ENCODE measurements at places on chromosomes 5 and 9.

DNA sequence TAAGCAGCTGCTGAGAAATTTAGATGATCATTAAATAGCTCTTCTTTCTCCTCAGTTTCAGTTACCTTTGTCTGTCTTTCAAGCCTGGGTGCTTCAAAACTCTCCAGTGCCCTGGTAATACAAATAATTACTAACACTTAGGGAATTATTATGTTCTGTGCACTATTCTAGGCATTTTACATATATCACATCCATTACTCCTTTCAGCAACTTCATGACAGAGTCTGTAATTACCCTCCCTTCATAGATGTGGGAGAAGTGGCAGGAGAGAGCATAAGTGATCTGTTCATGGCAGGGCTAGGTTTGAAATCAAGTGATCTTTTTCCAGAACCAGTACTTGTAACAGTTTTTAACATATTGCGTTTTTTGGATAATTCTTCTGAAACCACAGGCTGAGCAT lies 32.0 kb downstream of the MAN2A1 start:
- no peak for DNase-seq

DNA sequence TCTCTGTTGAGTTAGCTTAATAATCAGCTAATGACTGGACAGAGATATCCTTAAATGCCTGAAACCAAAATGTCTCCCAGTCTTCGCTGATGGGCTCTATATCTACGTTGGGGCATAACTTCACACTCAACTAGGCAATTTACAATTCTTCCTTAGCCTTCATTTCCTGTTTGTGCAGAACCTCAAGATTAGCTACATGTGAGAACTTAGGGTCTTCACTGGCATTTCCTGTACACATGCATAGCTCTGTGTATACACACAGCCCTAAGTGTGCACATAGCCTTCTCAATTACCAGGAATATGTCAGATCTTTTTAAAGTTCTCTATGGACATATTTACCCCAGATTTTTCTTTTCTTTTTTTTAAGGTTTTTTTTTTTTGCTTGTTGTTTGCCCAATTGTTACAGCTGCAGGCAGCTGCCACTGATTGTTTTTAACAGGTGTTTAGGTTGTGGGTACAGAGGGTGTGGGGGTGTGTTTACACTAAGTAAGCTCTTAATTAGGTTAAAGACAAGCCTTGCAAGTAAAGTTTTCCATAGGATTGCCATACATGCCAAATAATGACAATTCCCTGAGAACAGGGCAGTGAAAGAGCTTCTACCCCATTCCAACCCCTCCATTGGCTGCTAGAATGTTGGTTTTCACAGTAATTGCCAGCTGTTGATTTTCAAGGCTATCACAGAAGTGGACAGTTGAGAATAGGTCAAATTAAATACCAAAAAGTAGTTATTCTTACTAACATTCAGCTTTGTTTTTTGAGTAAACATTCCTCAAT lies 441.0 kb downstream of the TLE4 start:
- no peak for DNase-seq

- DNase-seq = no peak
These were observed 6.2 kb downstream of the NUDCD2 start for GRCh38 chr5:163453705-163454104.

DNA sequence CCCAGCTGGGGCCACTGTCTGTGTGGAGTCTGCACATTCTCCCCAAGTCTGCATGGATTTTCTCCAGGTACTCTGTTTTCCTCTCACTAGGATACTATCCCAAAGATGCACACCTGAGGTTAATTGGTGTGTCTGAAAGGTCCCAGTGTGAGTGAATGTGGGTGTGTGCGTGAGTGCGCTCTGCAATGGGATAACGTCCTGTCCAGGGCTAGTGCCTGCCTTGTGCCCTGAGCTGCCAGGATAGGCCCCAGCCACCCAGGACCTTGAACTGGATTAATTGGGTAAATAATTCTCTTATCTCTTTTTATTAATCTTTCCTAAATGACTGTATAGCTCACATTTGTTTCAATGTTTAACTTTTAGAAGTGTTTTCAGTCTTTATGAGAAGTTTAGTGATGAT lies 11.5 kb upstream of the PANK3 start:
- no peak for DNase-seq

DNA sequence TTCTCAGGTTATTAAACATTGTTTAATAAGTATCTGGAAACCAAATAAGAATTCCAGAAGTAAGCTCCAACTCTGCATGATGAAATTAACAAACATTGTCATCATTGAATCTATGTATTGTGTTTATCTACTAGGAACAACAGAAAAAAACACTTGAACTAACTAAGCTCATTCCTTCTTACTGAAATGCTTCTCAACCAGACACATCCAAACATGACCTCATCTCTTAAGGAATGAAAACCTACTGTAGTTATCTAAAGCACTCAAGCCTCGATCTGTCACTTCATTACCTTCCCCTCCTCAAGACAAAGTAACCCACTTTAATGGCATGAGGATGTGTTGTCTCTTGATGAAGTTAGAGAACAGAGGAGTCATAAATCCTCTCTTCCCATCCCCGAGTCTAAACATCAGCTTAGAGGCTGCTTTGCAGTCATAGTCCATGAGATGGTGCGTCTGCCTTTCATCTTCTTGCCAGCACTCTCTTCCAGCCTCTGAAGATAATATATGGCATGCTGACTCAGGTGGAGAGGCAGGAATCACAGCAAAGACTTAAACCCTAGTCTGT lies 86.5 kb downstream of the CEMIP2 start:
- no peak for DNase-seq

GRCh38 chr5:169201597-169201996 lies 99.3 kb downstream of the SLIT3 start:
- DNase-seq = no peak

GRCh38 chr5:73374520-73375190 lies 73.9 kb downstream of the FOXD1 start:
- DNase-seq = no peak

- DNase-seq = no peak
These were observed 46.3 kb downstream of the DROSHA start for GRCh38 chr5:31485376-31486207.

DNA sequence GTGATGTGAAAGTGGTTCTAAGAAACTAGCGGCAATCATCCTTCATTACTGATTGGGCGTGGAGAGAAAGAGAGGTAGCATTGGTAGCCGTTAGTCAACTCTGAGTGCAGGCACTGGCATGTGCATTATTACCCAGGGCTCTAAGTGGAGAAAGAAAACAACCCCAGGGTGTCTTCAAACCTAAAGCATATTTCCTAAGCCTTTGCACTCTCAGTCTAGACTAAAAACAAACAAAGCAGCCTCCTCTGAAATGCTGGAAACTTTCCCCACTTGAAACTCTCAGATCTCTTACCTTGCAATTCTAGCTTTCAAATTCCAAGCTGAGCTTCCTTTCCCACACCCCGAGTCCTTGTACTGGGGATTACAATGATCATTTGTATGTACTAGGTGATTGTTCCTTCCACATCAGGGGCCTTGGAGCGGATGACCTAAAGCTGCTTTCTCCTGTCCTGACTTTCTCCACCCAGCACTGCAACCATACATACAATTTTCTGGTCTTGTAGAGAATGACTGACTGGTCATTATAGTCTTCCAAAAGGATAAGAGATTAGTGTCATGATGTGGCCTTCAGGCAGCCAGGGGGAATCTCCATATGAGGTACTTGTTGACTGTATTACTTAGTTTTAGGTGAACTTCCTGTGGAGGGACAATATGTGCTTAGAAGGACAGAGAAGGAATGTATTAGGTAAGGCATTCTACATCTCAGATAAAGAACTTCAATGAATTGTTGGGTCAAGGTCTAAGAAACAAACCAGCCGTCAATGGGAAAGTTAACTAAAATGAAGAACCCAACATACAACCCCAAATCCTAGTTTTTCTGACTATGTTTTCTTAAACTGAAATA lies 98.3 kb upstream of the CDKN2B start:
- no peak for DNase-seq

DNA sequence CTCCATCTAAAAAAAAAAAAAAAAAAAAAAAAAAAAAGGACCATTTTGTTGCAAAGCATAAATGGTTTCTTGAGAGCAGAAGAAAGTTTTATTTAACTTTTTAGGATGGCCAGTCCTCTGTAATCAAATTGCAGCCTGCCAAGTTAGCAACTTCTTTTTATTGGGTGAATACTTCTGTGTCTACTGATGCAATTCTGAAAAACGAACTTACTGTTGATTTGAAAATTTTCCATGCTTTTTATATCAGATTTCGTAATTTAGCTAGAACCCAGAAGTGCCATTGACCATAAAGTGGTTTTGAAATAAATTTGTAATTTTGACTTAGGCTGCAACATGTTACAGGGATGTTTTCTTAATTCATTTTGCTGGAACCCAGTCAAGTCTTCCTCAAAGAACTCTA lies 269.1 kb upstream of the ACTBL2 start:
- no peak for DNase-seq

DNA sequence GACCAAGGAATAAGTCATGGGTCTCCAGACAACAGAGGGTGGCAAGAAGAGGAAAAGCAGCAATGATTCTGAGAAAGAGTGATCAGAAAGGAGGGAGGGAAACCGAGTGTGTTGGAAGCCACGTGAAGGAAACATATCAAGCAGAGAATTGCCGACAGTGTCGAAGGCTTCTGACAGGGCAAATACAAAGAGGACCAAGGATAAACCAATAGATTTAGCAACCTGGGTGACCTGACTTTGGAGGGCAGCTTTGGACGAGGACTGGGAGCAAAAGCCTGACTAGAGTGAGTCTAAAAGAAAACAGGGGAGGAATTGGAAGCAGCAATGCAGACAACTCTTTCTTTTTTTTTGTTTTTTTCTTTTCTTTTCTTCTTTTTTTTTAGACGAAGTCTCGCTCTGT lies 83.8 kb downstream of the WWC1 start:
- no peak for DNase-seq

DNA sequence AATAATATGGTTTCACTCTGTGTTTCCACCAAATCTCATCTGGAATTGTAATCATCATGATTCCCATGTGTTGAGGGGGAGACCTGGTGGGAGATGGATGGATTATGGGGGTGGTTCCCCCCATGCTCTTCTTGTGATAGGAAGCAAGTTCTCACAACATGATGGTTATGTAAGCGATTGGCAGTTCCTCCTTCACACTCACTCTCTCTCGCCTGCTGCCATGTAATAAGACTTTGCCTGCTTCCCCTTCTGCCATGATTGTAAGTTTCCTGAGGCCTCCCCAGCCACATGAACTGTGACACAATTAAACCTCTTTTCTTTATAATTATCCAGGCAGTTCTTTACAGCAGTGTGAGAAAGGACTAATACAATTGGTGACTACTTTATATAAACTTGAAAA lies 48.4 kb downstream of the PTBP3 start:
- DNase-seq = no peak

DNA sequence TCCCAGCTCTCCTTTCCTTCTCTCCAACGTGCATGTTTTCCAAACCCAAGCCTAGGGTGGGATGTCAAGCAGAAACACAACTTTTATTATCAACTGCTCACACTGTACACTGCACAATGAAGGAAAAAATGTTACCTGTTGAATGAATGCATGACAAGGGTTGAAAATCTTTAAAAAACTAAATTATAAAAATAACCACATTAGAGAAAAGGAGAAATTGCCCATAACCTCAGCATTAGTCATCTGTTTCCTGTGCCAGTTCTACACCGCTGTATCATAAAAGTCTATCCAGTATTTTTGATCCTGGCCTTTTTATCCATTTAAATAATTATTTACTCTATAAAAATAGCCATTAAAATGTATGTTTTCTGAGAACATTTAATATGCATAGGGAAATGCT lies 101.1 kb downstream of the APBA1 start:
- no peak for DNase-seq

DNA sequence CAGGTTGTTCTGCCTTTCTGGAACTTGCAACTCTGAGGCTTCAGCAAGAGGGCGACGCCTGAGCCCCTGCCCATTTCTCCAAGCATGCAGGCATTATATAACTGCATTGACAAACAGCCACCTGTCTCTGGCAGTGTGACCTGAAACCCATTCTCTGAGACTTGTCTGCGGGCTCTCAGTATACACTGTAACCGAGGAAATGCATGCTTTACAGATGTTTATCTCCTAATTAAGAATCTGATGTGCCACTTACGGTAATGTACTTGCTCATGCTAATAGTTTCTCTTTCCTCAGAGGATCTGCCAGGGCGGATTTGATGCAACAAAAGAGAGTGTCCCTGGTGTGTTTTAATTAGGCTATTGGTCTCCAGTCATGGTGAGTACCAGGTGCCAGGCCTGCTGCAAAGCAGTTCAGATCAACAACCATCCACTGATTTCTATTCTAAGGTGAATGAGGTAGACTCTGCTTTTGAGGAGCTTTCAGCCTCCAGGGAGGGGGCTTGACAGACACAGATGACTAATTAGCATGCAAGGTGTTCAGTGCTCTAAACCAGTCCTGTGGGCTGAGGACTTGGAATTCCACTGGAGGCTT lies 593.7 kb upstream of the KLF4 start:
- DNase-seq = no peak

DNA sequence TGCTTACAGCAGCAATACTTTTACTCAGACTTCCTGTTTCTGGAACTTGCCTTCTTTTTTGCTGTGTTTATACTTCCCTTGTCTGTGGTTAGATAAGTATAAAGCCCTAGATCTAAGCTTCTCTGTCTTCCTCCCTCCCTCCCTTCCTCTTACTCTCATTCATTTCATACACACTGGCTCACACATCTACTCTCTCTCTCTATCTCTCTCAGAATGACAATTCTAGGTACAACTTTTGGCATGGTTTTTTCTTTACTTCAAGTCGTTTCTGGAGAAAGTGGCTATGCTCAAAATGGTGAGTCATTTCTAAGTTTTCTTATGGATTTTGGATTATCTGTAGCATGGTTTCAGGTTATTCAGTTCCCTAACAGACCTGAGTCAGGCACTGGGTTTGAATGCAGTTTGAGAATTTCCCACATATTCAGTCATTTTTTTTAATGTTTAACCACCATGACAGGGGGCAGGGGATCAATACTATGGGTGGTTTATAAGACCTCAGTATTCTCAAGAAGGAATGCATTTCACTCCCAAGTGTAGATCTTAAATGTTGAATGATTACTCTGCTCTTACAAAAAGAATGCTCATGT lies at the start of gene IL7R:
Gene IL7R (plus strand): TSS at position 127 of the 587 bp plus-strand sequence. CDS start 87 bp downstream, at position 214.
- DNase-seq = no peak

DNA sequence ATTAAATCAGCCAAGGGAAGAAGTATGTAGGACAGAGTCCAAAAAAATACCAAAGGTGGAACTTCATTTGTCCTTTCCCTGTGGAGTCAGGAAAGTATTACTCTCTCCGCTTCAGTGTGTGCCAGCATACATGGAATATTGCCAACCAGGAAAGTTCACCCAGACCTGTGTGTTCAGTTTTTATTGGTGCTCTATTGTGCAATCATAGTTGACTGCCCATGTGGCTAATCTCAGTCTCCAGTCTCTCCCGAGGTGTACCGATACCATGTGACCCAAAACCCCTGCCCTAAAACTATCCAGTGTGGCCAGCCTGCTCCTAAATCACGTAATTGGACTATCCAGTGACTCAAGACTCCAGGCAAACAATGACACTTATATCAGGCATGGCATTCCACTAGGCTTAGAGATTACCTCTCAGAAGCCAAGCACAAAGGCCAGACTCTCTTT lies 38.8 kb downstream of the NFX1 start:
- DNase-seq = no peak

Data from activated T-helper 1 cell treated with Interleukin-2 at 50 U/mL for 16 hours (primary cell).